H54 (cell line): ENCODE measurements at places on chromosomes 5 and 9.

- DNase-seq, result no peak
These were observed 188.2 kb upstream of the SLC27A6 start for GRCh38 chr5:128777052-128777451.

- DNase-seq, result no peak
These were observed 2.8 kb upstream of the CDC20B start for GRCh38 chr5:55175781-55176175.

DNA sequence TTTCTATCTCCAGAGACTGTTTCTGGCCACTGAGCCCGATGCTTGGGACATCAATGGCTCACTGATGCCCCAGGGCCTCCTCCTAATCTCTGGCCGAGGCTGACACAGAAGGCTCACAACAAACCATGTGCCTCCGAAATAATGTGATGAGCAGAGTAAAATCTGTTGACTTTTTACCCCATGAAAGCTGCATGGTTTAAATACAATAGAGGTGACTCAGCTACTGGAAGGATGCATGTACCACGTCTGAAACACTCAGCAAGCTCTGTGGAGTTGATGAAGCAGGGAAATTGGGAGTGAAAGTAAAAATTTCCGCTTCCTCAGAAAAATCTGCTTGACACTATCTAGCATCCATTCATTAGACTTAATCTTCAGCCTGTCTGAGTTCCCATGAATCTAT is 111.1 kb upstream of the EQTN start:
- peak; percentile 40 for DNase-seq

DNA sequence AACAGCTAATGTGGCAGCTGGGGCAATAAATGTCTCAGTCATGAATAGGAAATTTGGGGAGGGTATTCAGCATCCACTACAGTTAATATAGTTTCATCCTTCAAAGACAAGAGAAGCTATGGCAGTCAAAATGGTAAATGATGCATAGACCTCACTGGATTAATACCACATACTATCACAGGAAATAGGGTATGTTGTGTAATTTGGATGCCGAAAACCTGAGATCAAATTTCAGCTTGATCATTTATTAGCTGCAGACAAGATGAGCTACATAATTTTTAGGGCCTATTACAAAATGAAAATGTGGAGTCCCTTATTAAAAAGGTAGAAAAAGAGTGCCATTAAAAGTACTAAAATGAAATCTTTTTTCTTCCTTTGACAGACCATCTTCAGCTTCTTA is 112.6 kb upstream of the MTAP start:
- DNase-seq, result no peak

DNA sequence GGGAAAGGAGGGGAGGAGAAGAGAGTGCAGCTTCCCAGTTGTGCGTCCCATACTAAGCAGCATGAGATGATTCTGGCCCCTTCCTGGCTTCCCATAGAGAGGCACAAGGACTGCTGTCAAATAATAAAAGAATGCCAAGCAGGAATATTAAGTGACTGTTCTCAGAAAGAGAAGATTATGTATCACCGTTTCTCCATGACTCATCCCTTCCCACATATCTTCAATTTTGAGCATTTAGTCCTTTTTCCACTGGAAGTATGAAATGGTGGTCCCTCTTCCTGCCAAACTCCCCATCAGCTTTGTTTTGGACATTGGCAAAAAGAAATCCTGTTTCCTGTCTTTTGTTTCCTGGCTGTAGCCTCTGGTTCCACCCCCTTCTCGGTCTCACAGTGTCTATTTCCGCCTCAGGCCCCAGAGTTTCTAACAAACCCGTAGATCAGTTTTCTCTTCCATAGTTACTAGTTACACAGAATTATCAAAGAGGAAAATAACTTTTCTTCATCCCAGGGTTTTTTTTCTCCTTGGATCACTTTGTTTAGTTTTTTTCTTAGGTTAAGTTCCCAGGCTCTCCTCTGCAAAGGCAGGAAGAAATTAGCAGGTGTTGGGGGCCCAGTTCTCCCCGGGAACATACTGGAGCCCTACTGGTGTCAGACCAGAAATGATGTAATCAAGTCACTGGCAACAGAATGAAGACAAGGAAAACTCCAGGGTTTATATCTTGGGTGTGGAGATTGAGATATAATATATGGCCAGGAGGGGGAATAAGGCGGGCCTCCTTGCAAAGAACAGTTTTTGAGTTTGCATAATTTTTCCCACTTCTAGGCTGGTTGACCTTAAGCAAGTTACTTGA is 26.4 kb upstream of the ARHGAP26 start:
- DNase-seq, result no peak

DNA sequence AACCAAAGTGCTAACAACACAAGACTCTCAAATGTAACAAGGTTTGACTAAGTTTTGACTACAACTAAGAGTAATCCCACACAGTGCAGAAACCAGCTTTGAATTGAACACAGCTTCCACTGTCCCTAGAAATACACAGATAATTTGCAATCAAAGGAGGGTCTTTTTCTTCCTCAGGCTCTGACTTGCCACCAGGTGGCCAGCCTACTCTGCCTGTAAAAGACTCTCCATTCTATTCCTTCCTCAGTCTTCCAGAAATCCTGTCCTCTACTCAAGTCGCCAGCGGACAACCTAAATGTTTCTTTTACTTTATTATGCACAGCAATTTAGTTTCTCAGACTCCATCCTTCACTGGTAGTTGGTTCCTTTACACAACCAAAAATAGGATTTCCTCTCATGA is 32.2 kb upstream of the MCTP1 start:
- no peak for DNase-seq

DNA sequence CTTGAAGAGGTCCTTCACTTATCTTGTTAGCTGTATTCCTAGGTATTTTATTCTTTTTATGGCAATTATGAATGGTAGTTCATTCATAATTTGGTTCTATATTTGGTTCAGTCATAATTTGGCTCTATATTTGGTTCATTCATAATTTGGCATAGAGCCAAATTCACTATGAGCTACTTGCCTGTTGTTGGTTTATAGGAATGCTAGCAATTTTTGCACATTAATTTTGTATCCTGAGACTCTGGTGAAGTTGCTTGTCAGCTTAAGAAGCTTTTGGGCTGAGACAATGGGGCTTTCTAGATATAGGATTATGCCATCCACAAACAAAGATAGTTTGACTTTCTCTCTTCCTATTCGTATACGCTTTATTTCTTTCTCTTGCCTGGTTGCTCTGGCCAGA is 142.2 kb downstream of the PLCXD3 start:
- no peak for DNase-seq

DNA sequence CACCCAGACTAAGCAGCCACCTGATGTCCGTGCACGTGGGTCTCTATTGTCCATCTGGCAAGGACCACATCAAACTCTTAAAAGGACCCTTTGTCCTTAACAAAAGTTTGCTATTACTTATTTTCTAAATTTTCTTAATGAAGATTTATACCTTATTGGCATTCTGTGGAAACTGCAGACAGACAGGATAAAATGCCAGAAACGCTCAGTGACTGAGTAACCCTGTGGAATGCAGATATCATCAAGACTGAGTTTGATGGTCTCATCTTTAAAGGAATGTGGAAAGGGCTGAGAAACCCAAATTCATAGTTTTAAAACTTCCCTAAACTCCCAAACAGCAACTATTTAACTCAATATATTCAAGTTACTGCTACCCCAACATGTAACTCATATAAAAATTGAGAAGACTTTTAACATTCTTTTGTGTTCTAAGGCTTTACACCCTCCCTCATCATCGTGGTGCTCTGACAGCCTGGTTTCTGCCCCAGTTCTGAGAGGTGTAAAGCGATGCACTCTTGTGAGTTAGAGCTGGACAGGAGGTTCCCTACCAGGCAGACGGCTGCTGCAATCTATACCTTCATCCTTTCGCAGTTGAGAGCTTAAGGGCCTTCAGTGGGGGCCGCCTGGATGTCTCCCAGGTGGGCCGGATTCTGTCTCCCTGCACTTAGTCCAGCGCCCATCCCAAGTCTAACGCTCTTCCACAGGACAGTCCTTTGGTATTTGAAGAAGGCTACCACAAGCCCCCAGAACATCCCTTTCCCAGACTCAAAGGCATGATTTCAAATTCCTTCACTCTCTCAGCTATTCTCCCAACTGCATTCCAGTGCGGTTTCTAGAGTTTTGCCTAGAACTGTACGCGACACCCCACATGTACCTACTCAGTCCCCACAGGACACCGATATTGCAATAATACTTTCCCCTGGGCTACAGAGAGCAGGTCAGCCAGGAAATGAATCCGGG is 68.9 kb downstream of the DAP start:
- no peak for DNase-seq

DNA sequence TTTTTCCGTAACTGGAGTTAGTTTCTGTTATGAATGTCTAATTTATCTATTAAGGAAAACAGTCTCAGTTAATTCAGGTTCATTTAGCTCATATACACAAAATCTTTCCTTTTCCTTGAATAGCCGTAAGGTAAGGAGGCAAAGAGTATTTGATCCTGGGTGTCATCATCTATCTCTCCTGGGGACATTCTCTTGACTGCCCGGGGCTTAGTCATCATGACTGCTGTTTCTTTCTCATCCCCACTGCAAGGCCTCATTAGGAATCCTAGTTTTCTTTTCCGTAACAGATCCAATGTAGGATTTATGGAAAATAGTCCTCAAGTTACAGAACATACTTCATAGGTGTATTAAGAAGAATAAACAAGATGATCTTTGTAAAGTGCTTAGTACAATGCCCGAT is 134.9 kb upstream of the CHD1 start:
- DNase-seq, result no peak

DNA sequence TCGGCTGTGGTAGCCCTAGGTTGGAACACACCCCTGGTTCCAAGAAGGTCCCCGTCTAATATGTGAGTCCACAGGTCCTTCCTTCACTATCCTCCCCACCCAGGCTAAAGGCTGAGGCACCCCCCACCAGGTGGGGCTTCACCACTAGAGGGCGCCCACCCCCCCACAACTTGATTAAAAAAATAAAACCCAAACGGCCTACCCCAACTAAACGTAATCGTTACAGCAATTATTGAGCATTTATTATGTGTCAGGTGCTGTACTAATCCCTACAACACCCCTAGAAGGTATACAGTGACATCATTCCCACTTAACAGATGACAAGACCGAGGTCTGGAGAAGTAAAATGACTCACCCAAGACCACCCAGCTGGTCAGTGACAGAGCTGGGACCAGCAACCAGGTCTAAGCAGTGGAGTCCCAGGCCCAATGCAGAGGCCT is 65.0 kb downstream of the FGF18 start:
- DNase-seq, result peak; percentile 44

DNA sequence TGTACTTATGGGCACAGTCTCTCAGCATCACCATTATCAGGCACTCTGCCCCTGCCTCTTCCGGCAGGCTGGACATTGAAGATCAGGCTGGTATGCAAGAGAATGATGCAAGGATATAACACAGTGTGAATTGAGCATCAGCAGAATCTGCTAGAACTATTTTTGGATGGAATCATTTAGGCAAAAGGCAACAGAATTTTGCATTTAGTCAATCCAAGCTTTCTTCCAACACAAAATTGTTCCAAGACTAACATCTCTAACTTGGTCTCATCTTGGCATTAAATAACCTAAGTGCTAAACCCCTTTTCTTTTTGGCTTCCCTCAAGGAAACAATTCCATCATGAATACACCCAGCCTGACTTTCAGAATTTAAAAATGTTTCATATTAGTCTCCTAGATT is 339.9 kb downstream of the PRELID2 start:
- no peak for DNase-seq

- DNase-seq, result no peak
These were observed 191.8 kb downstream of the MELK start for GRCh38 chr9:36764364-36765076.

DNA sequence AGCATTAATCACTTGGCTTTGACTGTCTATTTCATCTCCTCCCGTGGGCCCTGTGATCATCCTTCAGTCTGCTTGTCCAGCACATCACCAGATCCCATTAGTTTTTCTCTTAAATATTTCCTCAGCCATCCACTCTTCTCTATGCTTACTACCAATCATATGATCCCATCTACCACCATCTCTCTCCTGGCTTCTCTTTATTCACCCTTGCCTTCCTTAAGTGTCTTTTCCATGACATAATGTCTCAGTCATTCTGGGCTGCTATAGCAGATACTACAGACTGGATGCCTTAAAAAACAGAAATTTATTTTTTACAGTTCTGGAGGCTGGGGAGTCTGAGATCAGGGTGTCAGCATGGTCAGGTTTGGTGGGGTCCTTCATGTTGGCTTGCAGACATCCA is 208.4 kb upstream of the PPP1R2B start:
- DNase-seq, result no peak

DNA sequence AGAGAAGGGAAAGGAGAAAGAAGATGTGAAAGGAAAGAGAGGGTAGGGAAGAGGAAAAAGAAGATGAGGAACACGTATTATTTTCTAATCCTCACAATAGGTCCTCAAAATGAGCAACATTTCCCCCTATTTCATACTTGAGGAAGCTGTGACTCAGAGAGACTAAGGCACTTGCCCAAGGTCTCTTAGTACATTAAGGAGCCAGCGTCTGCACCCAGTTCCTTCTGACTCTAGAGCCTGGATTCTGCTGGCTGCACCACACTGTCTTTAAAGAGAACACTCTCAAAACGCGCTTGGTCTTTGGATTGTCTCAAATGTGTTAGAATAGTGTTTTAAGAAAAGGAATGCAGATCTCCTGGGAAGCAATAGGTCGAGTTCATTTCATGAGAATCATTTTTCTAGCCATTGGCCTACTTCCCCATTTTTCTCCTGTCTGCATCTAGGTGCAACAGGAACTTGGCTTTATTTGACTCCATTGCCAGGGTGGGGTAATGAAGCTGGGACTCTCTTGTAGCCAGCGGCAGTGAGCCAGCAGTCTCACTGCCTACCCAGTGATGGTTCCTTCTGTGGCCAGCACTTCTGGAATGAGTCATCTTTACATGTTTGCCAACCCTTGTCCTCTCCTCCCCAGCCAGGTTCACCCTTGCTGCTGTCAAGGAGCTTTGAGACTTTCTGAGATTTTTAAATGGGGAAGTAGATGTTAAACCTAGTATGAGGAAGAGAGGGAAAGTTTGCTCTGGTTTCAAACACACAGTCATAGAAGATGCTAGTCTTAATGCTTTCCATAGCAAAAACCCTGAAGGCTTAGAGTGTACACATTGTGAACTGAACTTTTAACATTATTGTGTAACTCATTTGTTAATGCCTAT is 82.7 kb downstream of the DOCK8 start:
- DNase-seq, result no peak

- DNase-seq, result no peak
These were observed 485.2 kb upstream of the CDH9 start for GRCh38 chr5:27523629-27524028.

DNA sequence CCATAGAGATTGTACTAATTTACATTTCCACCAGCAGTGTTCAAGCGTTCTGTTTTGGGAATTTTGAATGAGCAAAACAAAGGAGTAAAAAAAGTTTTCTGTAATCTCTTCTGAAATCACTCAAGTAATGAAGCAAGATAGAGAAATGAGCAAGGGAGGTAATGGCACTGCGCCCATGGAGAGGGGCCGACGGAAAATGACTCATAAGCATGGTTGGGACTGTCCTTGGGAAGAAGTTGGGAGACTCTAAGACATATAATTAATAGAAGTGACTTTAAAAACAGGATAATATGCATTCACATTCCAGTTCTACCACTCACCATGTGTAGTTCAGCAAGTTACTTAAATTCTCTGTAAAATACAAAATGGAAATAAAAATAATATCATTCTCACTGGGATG is 62.5 kb upstream of the C5orf46 start:
- DNase-seq, result no peak

GRCh38 chr5:130496215-130496614 is 592.0 kb downstream of the CHSY3 start:
- no peak for DNase-seq

GRCh38 chr5:39716532-39717028 is 291.8 kb upstream of the DAB2 start:
- peak; percentile 26 for DNase-seq

GRCh38 chr9:13053504-13053903 is 226.0 kb downstream of the MPDZ start:
- no peak for DNase-seq
